Activated T-helper 2 cell treated with anti-CD3 and anti-CD28 coated beads, Interferon-gamma antibody, Interleukin-2, Interleukin-4, amounts not matched to agents 10 μg/mL and 5 μg/mL and 100 μg/mL, durations not matched to agents 14 hours and 24 hours and 36 hours (primary cell): ENCODE measurements at places on chromosomes 2 and 18. TPM values are rescaled to one million over a fixed set of nuclear protein-coding genes. Genes with fewer than 3 reads are reported as not detected.

Gene SPR
- 9.5 and 9.9 TPM in 2 replicates for total RNA-seq

Gene APCDD1
- total RNA-seq: not detected in 2 replicates

Gene FAM168B
- total RNA-seq: 69.0 and 70.3 TPM in 2 replicates

Gene ANKRD62
- not detected in 2 replicates for total RNA-seq

Gene LIMS1
- total RNA-seq: 48.4 and 49.1 TPM in 2 replicates

Gene PROKR1
- not detected in 2 replicates for total RNA-seq

Gene ZRANB3
- total RNA-seq: 5.1 and 7.0 TPM in 2 replicates

Gene PARD3B
- total RNA-seq: 0.09 and 0.39 TPM in 2 replicates

Gene FHOD3
- not detected in 2 replicates for total RNA-seq

DNA sequence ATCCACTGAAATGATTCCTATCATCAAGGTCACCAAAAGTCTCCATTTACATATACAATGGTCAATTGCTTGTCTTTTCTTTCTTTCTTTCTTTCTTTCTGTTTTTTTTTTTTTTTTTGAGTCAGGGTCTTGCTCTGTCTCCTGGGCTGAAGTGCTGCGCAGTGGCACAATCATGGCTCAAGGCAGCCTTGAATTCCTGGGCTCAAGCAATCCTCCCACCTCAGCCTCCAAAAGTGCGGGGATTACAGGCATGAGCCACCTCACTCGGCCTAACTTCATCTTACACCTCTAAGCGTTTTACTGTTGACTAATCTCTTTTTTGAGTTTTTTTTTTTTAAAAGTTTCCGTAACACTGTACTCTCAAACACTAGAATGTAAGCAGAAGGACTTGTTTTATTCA lies 867 bp downstream of the SF3B6 start:
- DNase-seq: no peak

- no peak for DNase-seq
These were observed 3.7 kb downstream of the SMAD7 start for GRCh38 chr18:48947092-48947491.

DNA sequence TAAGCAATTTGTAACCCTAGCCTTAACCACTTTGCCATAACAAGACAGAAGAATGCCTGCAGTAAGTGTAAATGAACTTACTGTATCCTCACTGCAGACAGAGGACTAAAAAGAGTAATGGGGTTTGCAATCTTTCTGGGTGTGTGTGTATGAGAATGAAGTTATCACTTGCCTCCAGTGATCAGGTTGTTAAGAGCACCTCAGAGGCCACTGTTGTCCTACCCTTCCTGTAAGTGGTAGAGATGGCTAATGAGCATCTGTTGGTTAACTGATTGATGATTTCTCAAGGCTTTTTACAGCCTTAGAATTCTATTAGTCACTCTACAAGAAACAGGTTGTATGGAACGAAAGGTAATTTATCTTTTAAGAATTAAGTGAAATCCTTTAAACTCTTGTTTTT lies 27.6 kb upstream of the GTF2A1L start:
- no peak for DNase-seq

GRCh38 chr18:79778291-79778791 lies 19.4 kb upstream of the KCNG2 start:
- no peak for DNase-seq

- DNase-seq: no peak
These were observed 151.5 kb upstream of the MAP3K20 start for GRCh38 chr2:172924097-172924660.

DNA sequence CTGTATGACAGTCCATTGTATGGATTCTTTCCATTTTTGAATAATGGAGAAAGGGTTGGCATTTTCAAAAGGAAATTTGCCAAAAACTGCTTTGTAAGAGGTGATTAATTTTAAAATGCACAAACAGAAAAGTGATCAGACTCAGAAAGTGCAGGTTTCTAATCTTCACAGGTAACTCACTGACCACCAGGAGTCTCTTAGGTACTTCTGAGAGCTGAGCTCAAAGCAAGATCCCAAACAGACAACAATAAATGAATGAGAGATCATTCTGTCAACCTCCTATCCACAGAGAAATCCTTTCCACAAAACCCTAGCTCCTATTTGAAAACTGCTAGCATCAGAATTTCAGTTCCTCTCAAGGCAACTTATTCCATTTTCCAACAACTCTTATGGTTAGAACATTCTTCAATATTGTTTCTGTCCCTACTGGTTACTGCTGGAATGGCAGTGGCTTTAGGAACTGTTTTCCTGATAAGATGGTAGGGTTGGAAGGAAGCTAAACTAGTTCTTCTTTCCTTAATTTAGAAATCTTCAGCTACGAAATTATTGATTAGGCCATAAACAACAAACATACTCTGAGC lies 20.6 kb upstream of the HAAO start:
- no peak for DNase-seq

DNA sequence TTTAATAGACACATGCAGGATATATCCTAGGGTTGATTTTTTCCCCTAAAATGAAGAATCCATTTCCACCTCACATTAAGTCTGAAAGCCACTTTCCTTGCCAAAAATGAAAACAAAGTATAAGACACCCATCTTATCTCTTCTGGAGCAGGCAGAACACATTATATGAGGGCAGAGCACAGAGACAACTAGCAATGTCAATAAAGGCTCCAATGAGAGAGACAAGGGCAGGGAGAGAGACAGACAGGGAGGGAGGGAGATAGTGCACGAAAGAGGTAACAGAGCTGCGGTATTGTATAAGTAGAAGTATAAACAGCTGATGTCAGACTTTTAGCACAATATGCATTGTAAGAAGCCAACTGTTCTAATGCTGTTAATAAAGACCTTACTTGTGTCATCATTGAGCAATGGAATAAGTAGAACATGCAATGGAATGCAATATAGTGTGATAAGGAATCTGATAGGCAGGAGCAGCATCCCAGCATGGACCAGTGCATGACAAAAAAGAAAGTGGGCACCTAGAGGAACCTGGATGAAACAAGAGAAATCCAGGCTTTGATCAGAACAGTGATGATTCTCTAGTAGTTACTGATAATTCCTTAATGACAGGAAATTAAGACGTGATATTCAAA lies 150.6 kb upstream of the TCF4 start:
- DNase-seq: no peak

DNA sequence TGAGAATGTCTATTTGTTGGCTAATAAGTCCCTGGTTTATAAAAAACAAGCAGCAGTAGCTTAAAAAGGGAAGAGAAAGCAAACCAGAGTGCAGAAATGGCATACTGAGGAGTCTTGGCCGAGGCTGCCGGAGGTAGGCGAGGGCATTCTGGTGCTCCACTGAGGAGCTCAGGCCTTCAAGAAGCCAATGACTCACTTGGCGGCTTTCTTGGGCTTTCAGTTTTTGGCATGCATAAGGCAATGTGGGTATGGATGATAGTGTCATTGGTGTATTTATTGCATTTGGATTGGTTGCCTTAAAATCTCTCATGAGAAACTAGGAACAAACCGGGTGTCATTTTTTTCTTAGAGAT lies 119.6 kb upstream of the ARL5A start:
- no peak for DNase-seq

DNA sequence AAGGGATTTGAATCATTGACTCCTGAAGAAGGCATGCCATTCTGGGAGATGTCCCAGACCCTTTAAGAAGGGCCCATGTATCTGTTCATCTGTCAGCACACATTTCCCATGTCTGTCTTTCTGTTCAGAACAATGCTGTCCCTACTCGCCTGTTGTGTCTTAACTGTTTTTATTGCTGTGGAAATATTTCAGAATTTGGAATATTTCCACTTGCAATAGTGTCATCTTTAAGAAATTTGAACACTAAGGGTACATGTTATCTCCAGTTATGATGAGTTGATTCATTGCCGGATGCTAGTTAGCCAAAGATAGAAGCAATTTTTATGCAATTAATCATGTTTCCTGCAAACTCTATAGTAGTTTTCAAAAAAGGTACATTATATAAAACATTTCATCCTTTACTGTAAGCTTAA lies 36.9 kb upstream of the NT5C1B start:
- no peak for DNase-seq

GRCh38 chr2:182867426-182868053 lies 1.1 kb upstream of the FRZB start:
- no peak for DNase-seq

DNA sequence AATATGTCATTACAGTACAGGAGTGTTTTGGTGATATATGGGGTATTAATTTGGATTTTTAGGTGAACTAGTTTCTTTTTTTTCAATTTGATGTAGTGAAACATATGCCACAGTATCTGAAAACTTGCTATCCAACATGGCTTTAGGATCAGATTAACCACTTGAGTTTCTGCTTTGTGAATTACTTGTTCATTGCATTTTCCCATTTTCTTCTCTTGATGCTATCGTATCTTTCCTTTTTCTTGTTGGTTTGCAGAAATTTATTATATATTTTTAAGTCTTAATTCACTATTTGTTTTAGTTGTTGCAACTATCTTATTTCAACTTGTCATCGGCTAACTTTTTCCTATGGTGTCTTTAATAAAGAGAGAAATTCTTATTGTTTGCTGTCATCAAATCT lies 8.8 kb downstream of the IL36A start:
- DNase-seq: no peak

GRCh38 chr18:43886341-43886740 lies 609.1 kb upstream of the SYT4 start:
- DNase-seq: no peak

- DNase-seq: peak; percentile 22
These were observed 89.9 kb upstream of the CDCA7 start for GRCh38 chr2:173264603-173265366.

GRCh38 chr2:238868067-238868524 lies 20.2 kb downstream of the TWIST2 start:
- DNase-seq: no peak

DNA sequence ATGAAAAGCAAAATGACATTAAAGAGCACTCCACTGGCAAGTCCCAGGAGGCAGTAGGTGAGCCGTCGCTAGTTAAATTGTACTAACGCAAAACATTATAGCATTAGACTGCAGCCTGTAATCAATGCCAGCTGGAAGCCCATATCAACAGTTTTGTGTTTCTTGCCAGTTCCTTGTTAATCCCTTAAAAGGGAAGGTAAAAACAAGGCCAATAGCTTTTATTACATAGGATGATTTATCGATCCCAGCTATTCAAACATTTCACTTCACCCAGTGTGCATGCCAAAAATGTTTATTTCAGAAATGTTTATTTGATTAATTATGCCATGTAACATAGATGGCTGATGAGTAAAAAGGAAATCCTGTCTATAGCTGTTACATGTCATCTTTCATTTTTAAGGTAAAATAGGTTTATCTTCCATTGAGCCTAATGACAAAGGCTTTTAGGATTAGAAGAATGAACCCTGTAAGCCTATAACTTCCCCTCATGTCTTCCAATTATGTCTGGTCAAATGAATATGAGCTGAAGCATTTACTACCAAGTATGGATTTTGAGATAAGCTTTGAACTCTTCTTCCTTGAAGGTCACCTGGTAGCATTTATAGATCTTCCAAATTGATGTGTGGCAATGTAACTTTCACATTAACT lies 591.2 kb downstream of the RNF144A start:
- no peak for DNase-seq

DNA sequence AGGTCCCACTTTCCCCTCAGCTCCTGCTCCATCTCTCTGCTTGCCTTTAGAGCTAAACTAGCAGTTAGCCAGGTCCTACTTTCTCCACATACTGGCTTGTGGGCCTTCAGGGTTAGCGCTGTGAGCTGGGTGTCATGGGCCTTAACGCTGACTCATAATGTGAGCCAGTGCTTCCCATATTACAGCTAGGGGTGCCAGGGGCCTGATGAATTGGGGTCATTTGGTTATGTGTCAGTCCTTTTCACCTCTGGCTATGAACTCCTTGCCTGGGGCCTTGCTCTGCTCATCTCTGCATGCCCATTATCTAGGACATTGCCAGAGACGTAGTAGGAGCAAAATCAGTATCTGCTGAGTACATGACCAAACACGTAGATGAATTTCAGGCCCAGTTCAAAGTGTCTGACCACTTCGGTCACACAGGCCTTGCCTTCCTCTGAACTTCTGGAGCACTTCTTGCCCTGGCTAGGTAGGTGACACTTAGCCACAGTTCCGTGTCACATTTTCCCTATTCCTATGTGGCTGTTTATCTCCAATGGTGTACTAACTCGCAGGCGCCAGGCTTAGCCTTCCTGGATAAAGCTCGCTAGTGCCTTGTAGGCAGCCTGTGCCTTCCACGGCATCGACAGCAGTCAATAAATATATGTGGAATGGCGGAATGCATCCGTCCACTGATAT lies 103.2 kb upstream of the SIX3 start:
- DNase-seq: no peak
